SK-N-SH treated with all-trans-retinoic acid at 6 μM for 48 hours (cell line): ENCODE measurements at places on chromosomes 11 and 22.

GRCh38 chr11:57541169-57541568 lies 3.8 kb downstream of the SMTNL1 start:
- no peak for ATAC-seq

GRCh38 chr11:105609341-105609781 lies 512 bp upstream of the GRIA4 start:
- peak; percentile 72 for ATAC-seq

GRCh38 chr22:45889093-45889538 lies 87.8 kb downstream of the WNT7B start:
- no peak for ATAC-seq

DNA sequence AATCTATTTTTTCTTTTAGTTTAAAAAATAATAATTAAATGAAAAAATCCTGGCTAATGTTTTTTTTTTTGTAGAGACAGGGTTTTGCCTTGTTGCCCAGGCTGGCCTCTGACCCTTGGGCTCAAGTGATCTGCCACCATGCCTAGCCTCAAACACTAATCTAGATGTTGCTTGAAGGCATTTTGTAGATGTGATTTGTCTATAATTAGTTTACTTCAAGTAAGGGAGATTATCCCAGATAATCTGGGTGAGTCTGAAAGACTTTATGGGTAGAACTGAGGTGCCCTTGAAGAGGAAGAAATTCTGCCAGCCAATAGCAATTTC lies 38.6 kb upstream of the RBFOX2 start:
- no peak for ATAC-seq

DNA sequence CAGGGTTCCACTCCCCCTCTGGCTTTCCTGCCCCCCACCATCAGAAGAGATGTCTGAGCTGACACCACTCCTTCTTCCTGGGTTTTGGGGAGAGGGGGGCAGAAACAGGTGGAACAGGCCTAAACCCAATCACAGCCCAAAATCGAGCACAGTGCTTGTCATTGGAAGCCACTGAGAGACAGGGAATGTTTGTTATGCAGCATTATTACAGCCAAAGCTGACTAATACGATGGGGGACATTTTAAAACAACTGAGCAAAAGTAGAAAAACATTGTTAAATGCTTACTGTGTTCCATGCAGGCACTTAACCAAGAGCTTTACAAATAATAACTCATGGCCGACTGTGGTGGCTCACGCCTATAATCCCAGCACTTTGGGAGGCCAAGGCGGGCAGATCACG lies 32.5 kb upstream of the RTL6 start:
- no peak for ATAC-seq

DNA sequence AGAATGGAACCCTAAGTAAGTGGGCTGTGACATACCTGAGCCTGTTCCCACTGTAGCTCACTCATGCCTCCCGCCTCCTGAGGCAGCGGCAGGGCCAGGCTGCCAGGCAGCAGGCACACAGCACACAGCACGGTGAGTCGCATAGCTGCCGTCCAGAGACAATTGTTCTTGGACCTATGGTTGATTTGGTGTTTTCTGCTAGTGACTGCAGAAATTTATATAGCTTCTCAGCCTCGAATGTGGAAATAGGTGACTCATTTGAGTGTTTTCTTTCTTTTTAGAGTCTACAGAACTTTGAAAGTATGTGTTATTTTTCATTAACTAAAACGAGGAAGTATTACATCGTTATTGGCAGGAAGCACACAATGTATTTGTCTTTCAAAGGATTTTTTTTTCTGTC lies at the start of gene MMP7:
Gene MMP7, minus strand, starts transcription at position 190 of the 400 bp plus-strand sequence. Its CDS starts 47 bp downstream, at position 143.
- ATAC-seq = peak; percentile 79

DNA sequence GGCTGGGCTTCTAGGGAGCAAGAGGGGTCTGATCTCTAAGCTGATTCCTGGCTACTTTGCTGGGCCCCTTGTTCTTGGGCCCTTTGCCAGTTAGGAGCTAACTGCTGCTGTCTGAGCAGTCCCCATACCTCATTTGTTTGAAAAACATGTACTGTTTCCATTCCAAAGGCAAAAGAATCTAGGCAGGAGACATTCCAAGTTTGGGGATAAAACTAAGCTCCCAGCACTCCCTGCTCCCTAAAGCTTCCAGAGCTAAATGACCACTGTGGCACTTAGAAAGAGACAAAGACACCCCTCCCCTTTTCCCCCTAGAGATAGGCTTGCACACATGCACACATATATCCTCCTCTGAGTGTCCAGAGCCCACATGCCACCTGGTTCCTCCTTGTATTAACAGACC lies 22.7 kb upstream of the RRM1 start:
- peak; percentile 68 for ATAC-seq

GRCh38 chr11:122882189-122882856 lies at the start of gene JHY:
Gene JHY (plus strand): TSS chr11:122882759. CDS start chr11:122885850, 3,091 bp downstream.
- no peak for ATAC-seq

- ATAC-seq = no peak
Observed at GRCh38 chr11:70669871-70670675, 271.7 kb downstream of the CTTN start.

DNA sequence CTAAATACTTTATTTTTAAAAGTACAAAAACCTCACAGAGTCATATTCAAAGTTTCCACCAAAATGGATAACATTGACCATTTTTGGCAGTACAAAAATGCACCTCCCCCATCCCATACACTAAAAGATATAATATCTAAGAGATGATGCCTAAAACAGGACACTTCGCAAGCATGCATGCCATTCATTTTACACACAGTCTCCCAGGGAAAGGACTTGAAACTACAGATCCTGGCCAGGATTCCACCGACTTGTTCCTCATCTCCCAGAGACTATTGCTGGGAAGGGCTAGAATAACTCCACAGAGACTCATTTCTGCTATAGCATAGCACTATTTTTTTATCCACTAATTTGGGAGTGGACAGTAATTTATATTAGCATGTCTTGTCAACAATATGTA lies 81.7 kb downstream of the MTNR1B start:
- ATAC-seq = peak; percentile 77

DNA sequence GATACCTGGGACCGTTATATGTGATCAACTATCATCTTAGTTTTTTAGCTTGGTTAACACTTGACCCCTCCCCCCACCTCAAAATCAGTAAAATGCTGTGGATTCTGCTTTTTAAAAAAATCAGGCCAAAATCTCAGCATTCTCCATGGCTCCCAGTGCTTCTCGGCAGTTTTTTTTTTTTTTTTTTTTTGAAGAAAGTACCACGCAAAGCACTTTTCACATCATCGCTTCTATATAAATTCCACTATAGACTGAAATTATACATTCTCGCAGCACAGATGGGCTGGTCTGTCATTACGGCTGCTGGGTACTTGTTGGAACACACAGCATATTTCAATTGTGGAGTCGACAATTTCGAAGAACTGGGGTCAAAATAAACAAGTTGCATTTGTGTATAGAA lies 67.7 kb upstream of the PPARA start:
- ATAC-seq = no peak

DNA sequence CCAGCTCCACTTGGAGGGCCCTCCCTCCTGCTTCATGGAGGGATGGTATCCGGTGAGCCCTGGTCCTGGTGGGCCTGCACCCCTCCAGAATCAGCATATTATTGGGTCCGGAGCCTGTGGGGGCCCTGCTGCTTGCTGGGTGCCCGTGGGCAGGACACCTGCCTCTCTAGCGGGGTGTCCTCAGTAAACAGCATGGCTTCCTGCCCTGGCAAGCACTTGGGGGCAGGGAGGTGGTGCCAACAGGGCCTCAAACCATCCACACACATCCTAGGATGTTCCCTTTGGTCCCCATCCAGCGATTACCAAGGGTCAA lies 108.3 kb downstream of the CTTN start:
- no peak for ATAC-seq

DNA sequence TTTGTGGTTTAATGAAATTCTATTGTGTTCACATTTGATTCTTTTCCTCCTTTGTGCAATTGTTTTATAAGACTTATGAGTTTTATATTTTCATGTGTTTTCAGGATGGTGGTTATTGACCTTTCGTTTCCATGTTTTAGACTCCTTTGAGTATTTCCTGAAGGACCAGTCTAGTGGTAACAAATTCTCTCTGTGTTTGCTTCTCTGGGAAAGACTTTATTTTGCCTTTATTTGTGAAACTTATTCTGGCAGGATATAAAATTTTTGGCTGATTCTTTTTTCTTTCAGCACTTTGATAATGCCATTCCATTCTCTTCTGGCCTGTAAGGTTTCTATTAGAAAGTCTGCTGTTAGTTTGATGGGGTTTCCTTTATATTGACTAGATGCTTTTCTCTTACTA lies 83.5 kb downstream of the ACER3 start:
- no peak for ATAC-seq

DNA sequence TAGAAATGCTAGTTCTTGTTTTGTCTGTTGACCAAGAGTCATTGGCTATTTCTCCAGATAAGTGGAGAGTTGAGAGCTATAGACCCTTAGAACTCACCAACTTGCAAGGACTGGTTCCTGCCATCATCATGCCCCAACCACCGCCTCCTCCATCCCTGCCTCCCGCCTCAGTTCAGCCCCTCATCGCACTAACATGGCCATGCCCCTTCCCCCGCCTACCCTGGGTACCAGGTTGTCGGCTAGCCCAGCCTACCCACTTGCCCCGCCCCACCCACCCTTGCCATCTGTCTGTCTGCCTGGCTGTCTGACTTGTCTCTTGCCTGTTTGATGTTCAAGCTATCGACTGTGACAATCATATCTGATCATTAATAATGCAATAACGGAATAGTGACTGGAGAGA lies 154.1 kb downstream of the TRIM29 start:
- no peak for ATAC-seq

- no peak for ATAC-seq
Observed at GRCh38 chr22:21709688-21710087, 25.9 kb downstream of the YPEL1 start.

DNA sequence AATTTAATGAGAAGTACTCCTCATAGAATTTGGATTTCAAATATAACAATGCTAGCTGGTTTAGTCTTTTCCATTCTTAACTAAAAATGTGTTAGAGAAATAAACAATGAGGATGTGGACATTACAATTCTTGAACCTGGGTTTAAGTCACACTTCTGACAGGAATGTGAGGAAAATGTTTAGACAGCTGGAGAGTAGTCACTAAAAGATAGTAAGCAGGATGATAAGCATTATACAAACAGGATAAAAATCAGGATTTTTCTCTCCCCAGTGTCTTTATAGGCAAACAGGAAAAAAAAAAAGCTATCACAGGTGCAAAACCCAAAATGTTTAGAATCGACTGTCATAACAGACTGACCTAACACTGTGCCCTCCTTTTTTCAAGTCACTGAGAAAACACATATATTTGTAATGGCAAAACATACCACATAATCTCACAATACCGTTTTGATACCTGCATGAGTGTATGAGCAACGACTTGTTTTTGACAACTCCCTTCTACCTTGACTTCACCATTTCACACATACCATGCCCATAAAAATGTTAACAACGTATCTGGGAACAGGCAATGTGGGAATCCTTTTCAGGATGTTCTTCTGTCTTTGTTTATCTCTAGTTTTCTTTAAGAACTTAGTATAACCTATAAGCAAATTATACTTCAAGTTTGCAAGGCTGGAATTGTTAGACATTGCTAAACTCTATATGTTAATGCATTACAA lies 242.0 kb downstream of the SBF2 start:
- ATAC-seq = no peak

GRCh38 chr11:46480909-46481308 lies 89.3 kb upstream of the CHRM4 start:
- ATAC-seq = peak; percentile 87

GRCh38 chr22:20238536-20238900 lies 29.6 kb downstream of the RTN4R start:
- peak; percentile 74 for ATAC-seq

DNA sequence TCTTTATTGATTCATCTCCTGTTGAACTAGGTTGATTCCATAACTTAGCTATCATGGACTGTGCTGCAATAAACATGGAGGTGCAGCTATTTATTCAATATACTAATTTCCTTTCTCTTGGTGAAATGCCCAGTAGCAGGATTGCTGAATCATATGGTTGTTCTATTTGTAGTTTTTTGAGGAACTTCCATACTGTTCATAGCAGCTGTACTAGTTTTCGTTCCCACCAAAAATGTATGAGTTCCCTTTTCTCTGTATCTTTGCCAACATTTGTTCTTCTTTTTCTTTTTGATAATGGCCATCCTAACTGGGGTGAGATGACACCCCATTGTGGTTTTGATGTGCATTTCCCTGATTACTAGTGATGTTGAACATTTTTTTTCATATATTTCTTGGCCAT lies 87.2 kb upstream of the NAV2 start:
- no peak for ATAC-seq

DNA sequence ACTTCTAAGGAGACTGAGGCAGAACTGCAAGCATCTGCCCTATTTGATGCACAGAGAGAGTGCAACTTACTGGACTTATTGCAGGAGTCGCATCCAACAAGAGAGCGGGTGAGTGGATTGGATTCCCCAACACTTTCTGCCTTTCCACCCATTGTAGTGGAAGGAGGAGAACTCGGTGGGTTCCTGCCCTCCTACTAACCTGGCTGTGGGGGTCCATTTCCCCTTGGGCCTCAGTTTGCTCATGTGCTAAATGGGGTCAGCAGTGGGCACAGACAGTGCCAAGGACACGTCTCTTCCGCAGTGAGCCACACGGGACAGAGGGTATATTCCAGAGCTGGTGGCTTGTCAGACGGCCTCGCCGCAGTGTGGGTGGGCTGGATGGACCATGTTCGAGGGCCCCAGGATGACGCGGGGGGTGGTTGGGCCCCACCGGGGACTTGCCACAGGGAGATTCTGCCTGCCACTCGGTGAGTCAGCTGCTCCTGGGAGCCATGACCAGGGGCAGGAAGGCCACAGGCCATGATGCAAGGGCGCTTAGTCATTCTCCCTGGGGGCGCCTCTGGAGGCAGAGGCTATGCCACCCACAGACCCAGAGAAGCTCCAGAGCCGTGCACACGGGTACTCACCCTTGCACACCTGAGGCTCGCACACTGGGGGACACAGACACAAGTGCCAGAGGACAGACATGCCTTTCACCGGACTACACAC lies 8.2 kb downstream of the ALX4 start:
- ATAC-seq = no peak

- ATAC-seq = no peak
Observed at GRCh38 chr11:60919956-60920355, 4.3 kb upstream of the TMEM132A start.
